Effector CD8-positive, alpha-beta T cell (primary cell): ENCODE measurements at places on chromosomes 6 and 20.

GRCh38 chr20:62776692-62777527 is 19.4 kb upstream of the MRGBP start:
- DNase-seq = peak; percentile 26

DNA sequence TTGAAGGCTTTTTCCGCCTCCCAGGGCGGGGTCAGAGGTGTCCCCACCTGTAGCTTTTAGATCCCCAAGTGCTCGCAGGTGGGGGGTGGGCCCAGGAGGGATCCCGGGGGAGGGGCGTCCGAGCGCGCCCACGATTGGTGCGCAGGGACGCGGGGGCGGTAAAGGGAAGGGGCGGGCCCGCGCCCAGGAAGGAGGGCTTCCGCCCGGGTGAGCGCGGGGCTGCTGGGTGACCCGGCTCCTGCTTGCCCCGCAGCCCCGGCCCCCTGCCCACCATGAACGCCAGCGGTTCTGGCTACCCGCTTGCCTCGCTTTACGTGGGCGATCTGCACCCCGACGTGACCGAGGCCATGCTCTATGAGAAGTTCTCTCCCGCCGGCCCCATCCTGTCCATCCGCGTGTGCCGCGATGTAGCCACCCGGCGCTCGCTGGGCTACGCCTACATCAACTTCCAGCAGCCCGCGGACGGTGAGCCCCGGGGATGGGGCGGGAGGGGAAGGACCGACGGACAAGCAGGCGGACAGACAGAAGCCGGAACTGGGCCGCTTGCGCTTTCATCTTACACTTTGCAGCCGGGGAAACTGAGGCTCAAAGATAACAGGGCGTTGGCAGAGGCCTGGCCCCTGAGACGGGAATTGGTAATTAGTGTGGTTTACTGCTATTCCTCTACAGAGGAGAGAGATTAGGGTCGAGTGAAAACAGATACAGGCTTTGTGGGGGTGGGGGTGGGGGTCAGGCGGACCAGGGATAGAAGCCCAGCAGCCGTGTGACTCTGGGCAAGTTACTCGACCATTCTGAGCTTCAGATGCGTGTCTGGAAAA is at the start of gene PABPC1L:
TSS of gene PABPC1L (plus strand) at position 189 of the 818 bp plus-strand sequence. CDS start at position 273, 84 bp downstream.
- peak; percentile 76 for DNase-seq

GRCh38 chr6:170278743-170279094 is 12.2 kb downstream of the DLL1 start:
- no peak for DNase-seq

DNA sequence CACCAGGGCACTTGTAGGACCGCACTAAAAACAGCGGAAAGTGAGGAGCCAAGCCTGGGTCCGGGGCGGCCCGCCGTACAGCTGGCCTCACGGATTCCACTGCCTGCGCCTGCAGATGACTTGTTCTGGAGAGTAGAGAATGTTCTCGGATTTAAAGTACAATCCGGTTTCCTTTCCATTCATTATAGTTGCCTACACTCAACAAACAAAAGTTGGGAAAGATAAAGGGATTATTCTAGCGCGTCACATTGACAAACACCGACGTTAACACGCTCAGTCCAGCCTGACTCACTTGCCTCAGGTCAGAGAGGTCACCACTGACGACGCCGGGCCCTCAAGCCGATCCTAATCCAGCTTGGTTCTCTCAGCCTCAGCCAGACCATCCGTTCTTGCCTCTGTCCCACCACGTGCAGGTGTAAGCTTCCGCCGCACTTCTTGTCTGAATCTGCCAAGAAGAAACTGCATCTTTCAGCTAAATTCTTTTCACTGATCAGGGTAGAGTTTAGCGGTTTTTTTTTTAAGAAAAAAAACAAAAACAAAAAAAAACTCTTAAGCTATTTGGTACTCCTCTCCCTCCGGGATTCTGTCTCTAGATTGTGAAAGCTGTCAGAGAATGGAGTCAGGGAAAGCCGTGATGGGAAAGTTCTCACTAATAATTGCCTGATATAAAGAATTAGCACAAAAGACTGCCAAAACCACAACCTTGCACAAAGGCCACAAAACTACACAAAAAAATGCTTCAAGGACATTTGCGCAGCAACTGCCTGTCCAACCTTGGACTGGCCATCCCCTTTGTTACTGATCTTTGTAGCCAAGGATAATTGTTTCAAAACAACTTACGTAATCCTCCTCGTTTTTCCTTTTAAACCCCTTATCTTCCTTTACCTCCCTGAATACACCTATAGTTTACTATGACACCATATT is 1.1 kb upstream of the PHF10 start:
- peak; percentile 1 for DNase-seq

DNA sequence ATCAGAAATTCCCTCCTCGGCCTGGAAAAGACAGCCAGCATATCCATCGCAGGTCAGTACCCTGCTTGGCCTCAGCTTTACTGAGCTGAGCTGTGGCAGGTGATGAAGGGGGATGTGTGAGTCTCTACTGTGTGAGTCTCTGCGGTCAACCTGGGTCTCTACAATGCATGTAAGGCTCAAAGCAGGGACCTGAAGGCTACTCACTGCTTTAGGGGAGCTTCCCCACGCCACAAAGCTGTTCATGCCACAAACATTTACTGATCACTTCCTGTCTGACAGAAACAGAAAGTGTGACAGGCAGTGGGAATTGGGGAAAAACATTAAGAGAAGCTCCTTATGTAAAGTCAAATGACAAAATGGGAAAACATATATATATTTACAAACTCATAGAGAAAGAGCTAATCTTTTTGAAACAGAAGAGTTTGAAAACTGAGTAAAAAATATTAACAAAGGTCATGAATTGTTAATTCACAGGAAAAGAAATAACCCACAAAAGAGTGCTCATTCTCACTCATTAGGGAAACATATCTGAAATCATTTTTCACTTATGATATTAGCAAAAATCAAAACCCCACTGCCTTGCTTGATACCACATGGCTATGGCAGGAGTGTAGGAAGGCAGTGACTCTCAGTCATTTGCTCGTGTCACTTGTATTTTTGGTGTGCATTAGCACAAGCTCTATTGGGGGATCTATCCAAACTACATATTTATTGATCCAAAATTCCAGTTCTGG is 5.8 kb downstream of the BTN3A3 start:
- no peak for DNase-seq

- no peak for DNase-seq
Observed at GRCh38 chr6:10582774-10583508, 61.8 kb downstream of the GCNT2 start.

DNA sequence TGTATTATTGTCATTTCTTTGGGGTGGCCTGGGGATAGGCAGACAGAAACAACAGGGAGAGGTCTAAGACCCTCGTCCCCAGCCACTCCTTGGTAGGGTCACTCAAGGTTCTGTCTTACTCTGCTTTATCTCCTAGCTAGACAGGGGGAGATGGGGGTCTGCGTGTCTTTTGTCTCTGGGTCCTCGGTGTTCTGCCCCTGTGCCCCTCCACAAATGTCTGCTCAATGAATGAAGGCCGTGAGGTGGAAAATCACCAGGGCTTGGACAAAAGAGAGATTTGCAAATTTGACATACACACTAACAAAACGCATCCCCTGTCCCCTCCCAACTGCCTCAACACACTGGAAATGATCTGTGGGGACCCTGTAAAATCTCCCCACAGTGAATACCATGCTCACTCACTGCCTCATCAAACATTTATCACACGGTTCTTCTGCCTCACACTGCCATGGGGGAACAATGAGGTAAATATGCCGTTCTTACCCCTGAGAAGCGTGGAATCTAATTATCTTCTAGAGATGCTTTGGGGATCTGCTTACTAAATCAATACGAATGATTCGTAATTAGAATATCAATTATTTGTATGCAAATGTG is 13.2 kb upstream of the VAPB start:
- no peak for DNase-seq

- no peak for DNase-seq
Observed at GRCh38 chr6:1348675-1349074, 36.8 kb downstream of the FOXQ1 start.

DNA sequence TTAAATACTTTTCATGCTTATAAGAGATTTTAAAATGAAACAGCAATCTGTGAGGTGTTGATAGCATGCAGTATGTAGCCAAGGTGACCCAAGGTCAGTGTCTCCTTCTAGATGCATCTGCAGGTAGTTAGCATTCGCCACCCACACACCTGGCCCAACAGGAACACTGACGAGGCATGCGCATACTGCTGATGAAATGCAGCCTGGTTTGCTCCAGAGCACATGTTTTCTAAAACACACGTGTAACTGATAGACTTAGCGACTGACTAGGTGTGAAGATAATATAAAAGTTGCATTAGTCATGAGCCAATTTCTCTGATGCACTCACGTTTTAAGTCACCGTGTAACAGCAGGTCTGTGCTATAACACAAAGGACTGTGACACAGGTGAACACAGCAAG is 77.1 kb upstream of the RPS6KA2 start:
- DNase-seq = no peak

DNA sequence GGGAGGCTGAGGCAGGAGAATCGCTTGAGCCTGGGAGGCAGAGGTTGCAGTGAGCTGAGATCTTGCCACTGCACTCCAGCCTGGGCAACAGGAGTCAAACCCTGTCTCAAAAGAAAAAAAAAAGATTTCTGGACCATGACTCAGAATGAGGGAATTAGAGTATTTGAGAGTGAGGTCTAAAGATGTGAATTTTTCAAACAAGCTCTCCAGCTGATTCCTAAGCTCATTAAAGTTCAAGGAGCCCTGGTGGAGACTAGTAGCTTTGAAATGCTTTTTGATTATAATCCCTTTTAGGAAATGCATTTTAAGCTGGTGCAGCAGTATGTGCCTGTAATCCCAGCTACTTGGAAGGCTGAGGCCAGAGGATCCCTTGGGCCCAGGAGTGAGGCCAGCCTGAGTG is 21.8 kb upstream of the SRF start:
- DNase-seq = no peak

DNA sequence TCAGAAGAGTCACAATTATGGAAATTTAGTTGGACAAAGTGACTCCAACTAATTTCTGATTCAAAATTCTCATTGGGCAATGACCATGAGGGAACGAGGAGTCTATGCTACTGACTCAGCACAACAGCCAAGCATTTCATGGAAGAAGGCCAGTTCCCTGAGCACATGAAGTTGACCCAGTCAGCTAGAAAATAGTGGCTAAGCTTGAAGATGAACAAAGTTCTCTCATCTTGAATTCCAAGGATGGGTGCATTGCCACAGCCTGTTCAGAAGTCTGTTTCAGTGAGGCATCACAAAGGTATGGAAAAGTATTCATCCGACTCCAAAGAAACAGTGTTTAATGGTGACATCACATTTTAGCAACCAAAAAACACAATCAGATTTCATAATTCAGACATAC is 676.9 kb downstream of the HACE1 start:
- no peak for DNase-seq

- no peak for DNase-seq
Observed at GRCh38 chr6:99521633-99522151, 6.5 kb upstream of the USP45 start.

DNA sequence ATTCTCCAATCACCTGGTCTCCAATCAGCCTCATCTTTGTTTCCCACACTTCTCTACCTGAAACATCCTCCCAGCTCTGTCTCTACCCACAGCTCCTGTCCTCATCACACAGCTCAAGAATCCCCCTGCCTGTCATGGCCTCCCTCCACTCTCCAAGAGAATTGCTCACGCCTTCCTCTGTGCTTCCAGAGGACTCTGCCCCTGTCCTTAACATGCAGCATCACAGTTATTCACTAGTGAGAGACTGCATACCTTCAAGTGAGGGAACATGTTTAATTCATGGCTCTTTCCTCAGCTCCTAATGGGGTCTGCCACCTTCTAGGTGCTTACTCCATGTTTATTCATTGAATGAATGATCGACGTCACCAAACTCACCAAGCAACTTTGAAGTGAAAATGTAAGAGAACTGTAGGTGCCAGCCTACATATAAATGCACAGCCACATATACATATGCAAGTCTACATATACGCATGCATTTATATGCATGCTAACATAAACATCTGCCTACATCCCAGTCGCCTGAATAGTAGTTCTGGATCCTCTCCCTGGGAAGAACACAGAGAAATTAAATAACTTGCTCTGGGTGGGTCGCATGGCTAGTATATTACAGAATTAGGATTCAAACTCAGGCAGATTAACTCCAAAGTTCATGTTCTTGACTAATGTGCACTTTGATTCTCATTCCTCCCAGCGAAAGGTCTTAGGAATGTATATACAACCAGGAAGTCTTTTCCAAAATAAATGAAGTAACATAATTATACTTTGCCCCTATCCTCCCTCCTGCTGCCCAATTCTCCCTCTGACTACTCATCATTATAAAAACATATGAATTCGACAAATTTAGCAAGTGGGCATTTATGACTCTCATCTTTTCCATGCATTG is 295.6 kb downstream of the MAFB start:
- no peak for DNase-seq

GRCh38 chr6:39886871-39887270 is 47.4 kb downstream of the MOCS1 start:
- DNase-seq = no peak

- no peak for DNase-seq
Observed at GRCh38 chr6:133637436-133637835, 251.5 kb upstream of the TCF21 start.

DNA sequence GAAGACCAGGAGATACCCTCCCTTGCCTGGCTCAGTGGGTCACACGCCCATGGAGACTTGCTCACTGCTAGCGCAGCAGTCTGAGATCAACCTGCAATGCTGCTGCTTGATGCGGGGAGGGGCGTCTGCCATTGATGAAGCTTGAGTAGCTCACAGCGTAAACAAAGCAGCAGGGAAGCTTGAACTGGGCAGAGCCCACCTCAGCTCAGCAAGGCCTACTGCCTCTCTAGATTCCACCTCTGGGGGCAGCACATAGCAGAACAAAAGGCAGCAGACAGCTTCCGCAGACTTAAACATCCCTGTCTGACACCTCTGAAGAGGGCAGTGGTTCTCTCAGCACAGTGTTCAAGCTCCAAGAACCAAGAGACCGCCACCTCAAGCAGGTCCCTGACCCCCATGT is 271.3 kb downstream of the ESR1 start:
- no peak for DNase-seq

DNA sequence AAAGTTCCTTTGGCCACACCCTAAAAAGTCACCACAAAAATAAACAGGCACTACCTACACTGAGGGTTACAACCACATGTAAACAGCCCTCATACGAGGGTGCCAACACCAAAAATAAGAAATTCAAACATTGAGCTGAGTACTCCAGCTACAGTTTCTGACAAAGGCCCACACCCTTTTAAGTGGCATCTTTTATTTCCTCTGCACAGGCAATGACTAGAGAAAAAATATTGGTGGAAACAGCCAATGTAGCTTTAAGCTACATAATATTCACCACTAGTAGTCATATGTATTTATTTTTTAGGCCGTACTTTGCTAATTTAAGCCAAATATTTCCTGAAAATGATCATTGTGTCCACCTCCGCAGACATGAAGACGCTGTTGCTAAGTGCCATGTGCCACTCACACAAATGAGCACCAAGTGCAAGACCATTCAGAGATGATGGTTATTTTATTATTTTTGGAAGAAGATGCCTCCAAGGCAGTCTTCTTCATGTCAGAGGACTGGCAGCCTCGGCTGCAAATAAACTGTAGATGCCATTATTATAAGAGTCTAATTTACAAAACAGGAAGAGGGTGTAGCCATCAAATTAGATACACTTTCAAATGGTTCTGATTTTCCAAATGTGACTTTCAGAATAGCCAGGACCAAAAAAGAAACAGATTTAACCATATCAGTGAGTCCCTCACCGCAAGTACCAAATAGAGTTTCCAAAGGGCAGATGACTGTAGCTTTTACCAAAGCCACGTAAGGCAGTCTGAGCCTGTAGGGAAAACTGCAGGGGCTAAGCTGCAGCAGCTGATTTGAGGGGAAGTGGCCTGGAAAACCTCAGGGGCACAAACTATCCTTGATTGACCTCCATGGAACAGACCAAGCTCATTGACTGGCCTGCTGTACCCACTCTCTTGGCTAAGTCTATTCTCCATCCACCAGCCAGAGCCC is 13.4 kb downstream of the CYP24A1 start:
- DNase-seq = no peak
